NCI-H1417 treated with DMSO at 0.1 percent for 48 hours (cell line): ENCODE measurements at places on chromosomes 3 and 15.

DNA sequence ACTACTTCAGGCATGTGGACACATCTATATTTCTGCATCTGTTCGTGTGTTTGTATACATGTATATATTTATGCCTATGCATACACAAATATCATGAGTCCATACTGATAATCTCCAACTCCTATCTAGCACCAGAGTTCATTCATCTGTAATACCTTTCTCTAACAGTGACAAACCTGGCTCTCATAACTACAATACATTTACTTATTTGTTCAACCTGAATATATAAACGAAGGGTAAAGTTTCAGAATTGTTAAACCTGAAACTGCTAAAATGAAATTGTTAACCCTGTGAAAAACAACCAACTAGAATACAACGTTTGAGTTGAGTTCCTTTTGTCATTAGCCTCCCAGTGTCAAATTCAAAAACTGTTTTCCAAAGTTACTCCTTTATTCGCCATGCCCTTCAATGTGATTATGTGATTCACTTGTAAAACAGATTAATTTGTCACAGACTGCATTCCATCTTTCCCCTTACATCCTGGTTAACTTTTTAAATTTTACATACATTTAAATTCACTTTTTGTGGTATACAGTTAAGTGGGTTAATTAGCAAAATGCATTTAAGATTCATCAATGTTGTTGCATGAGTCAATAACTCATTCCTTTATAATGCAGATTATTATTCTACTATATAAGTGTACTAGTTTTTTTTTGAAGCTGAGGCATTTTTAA lies 58.5 kb downstream of the PIK3R4 start:
- no peak for DNase-seq

DNA sequence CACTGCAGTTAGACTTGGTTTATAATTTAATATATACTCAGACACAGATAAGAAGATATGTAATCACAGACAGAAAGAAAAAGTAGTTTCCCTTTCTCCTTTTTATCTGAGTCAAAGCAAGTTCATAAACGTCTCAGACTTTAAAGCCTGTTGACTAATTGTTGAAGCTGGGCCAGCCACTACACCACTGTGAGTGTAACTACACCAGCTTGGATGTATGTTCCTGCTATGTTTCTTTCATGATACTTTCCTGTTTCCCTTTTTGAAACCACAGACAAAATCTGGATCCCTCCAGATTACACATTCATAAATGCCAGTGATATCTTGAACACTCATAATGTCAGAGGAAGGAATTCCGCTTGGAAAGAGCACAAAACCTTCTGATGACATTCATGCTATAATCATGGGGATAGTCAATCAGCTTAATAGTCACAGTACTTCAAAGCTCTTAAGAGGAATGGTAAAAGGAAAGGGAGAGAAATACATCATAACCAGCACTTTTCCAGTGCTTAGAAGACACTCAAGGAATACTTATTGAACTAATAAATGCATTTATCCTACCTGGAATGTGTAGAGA lies 32.0 kb downstream of the KCNMB2 start:
- DNase-seq: no peak

- no peak for DNase-seq
These were observed 776.1 kb upstream of the SEMA6D start for GRCh38 chr15:46941241-46941640.

DNA sequence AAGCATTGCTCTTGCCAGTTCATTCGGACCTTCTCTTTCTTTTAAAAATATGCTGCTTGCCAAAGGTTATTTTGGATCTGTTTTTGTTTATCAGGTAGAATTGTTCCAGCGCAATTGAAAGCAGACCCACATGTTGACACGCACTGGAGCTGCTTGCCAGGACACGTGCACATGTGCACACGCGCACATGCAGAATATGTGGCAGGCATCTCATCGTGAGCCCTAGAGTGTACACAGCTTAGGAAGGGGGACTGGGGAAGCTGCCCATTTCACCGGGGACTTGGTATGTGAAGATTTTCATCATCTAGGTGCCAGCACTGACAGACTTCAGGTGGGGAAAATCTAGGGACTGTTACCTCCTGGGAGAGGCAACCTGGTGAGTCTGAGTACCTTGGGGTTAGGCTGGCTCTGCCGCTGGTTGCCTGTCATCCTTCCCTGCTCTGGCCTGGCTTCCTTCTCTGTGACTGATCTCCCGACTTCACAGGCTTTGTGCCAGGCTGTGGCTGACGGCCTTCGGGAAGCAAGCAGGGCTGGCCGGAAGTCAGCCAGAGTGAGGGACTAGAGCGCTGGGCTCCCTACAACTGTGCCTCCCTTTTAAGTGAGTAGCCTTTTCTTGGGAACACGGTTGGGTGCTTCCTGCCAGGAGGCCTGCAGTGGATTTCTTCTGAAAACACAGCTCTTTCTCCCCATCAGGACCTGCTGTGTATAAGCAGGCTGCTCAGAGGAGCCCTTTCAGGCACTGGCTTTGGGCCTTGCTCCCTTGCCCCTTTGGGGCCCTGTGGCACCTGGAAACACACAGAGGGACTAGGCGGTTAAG lies 129.3 kb downstream of the EEFSEC start:
- no peak for DNase-seq

DNA sequence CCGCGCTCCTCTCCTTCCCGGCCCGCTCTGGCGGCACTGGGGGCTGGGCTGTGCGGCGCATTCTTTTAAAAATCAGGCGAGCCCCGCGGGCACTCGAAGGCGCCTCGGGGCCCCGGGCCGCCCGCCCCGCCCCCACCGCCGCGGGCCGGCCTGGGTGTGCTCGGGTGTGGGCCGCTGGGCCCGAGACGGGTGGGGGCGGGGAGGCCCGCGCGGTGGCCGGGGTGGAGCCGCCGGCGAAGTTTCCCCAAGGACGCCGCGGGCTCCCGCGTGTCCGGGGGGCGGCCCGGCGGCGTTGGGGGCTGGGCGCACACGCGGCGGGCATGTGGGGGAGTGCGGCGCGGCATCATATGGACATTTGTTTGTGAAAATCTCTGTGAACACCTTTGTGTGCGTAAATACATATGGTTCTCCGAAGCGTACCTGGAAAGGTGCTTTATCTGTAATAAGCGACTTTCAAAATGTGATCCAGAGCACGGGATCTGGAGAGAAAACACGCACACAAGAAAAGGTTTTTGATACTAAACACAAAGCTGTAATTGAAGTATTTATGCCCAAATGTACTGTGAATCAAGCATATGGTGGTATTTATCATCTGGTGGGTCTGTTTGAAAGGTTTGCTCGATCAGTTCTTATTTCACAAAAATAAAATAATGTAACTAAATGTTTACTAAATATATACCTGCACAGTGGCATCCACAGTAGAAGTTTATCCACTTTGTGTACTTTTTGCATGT lies 612 bp upstream of the TBL1XR1 start:
- DNase-seq: no peak

GRCh38 chr3:170417090-170417489 lies 1.6 kb upstream of the CLDN11 start:
- no peak for DNase-seq

DNA sequence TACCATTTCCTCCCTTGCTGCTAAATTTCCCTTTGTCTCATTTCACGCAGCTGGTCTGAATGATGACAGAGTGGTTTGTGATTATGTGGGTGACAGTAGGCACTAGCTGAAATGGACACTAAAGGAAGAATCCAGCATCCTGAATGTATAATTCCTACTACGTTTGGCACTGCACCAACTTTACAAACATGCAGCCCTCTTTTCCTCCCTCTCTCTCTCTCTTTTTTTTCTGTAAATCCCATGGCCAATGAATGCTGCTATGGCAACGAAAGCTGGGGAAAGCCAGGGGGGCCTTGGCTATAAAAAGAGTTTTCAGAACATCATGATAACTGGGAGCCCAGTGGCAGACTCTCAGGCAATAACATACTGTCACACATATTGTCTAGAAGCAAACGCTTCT lies 367.2 kb upstream of the AGTR1 start:
- DNase-seq: peak; percentile 25

DNA sequence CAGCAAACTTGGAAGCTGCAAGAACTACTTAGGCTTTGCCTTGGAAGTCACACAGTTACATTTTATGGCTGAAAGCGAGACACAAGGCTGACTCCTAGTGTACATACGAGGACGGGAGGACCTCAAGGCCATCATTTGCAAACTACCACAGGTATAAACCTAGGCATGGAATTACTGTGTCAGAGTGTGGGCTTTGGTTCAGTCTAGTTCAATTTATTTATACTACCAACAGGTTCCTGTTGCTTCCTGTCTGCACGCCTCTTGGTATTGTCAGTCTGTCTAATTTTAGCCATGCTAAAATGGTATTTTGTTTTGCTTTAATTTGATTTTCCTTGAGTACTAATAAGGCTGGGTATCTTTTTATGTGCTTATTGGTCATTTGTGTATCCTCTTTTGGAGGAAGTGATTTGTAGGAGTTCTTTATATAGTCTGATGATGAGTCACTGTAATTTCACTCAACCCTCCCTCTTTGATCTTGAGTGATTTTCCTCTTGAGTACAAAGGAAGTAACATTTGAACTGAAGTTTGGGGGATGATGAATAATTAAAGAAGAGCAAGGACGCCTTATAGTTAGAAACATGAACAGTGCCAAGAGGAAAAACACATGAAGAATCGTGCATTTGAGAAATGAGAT lies 8.2 kb downstream of the ANKRD34C start:
- DNase-seq: no peak

GRCh38 chr15:52103217-52104207 lies 9.1 kb downstream of the BCL2L10 start:
- DNase-seq: no peak

- peak; percentile 13 for DNase-seq
These were observed at the start of gene PSMD6 for GRCh38 chr3:64023187-64023860. Gene PSMD6, minus strand, starts transcription at chr3:64023494. Its CDS starts 75 bp downstream, at chr3:64023419.

DNA sequence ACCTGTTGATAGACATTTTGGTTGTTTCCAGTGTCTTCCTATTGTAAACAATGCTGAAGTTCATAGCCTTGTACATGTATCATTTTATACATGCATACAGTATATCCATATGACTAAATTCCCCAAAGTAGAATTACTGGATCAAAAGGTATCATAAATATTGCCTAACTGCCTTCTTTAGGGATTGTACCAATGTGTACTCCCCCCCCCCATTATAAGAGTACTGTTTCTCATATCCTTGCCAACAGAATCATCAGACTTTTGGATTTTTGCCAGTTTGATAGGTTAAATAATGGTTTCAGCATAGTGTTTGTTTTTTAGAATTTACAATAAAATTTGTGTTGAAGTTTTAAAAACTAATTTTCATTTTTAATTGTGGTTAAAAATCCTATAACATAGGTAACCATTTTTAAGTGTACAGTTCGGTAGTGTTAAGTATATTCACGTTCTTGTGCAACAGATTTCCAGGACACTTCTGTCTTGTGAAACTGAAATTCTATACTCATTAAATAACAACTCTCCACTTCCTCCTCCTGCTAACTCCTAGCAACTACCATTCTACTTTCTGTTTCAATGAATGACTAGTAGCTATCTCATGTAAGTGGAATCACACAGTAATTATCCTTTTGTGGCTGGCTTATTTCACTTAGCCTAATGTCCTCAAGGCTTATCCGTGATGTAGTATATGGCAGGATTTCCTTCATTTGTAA lies 30.8 kb upstream of the MAP3K13 start:
- DNase-seq: peak; percentile 42

- DNase-seq: no peak
These were observed 50.1 kb downstream of the CFAP20DC start for GRCh38 chr3:58999774-59000160.

DNA sequence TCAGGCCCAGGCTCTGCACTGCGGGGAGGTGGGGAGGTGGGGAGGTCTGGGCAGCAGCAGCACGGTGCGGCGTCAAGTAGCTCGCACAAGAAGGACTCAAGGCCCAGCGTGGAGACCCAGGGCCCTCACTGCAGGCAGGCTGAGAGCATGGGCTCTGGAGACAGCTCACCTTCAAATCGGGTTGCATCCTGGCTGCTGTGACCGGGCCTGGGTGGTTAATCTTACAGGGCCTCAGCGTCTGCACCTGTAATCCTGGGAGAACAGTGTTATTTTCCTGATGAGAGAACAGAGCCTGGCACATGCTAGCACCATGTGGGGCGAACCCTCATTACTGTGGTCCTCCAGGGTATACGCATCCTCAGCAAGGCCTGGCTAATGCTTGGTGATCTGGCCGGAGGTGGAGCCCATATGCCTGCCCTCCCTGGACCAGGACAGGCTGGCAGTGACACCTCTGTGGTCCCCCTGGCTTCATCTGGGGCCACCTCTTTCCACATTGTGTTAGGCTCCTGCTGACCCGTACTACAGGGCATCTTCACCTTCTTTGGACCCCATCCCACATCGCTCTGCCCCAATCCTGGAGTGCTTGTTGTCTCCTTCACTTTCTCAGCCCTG lies 55.5 kb downstream of the RGMA start:
- DNase-seq: no peak
